Neural cell (in vitro differentiated cells): ENCODE measurements at places on chromosomes 3 and 15. TPM values are rescaled to one million over a fixed set of nuclear protein-coding genes. Genes with fewer than 3 reads are reported as not detected.

ONECUT1 gene
- 1.2 and 3.4 TPM in 2 replicates for polyA plus RNA-seq

SAMMSON gene
- polyA plus RNA-seq: not detected in 2 replicates

CACNA1D gene
- 22.5 and 24.9 TPM in 2 replicates for polyA plus RNA-seq

PEX11A gene
- 13.6 and 18.1 TPM in 2 replicates for polyA plus RNA-seq

HSPBAP1 gene
- polyA plus RNA-seq: 8.6 and 9.3 TPM in 2 replicates
